ENCODE measurements at places on chromosomes 6 and 20.

- DNase-seq = no peak
Observed at GRCh38 chr20:1150218-1150617, 31.8 kb downstream of the PSMF1 start.

GRCh38 chr6:46331461-46331860 lies 159.8 kb downstream of the RCAN2 start:
- no peak for DNase-seq

- DNase-seq = no peak
Observed at GRCh38 chr20:57106692-57107091, 159.7 kb downstream of the BMP7 start.

GRCh38 chr6:43934803-43935602 lies 165.0 kb downstream of the VEGFA start:
- DNase-seq = no peak

All from astrocyte of the spinal cord (primary cell).